Suppressor macrophage treated with lipopolysaccharide for 4 hours (primary cell): ENCODE measurements at places on chromosomes 6 and 20.

GRCh38 chr20:11445891-11446290, 471.8 kb upstream of the BTBD3 start:
- no peak for DNase-seq

DNA sequence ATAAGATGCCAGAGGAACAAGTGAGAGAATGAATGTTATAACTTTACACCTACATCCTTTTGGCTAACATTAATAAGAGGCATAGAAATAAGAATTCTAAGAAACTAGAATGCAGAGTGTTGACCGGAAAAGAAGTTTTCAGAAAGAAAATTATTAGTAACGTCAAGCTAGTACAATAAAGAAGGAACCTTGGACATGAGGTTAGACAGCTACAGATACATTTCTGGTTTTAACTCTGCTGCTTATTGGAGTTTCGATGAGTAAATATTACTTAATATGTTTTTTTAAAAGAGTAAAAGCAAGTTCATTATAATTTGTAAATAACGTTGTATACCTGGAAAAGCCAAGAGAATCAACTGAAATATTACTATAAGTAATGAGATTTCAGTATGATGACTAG, 22.7 kb downstream of the TAB2 start:
- DNase-seq, result no peak

DNA sequence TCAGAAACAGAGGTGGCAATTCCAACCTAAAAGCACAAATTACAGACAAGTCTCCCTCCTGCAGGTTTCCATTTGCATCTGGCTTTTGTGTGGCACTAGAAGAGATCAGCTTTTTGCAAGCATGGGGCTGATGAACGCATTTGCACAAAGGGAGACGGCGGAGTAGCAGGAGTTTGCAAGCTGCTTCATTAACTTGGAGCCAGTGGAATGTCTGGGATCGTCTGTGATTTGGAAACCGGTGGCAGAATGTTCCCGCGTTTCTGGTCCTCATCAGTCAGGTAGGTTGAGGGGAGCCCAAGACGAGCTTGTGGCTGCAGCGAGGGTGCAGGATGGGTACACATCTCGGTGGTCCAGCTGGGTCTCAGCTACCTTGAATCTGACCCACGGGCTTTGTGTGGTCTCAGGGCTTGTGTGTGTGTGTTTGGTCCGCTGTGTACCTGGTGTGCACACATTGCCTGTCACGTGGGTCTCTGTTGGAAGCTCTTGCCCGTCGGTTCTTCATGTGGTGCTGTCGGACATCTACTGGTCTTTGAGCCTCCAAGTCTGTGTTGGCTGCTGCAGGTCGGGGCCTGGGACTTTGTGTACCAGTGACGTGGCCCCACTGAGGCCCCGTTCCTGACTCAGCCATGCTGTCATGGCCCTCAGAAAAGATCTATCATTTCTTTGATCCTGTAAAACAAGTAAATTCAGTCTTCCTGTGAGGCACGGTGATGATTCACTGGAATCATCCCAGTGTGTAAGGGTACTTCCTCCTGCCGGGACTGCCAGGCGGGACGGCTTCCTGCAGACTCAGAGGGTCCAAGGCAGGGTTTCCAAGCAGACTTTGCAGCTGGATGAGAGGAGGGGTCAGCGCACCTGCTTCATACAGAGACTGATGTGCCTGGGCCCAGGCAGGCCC, 12.4 kb upstream of the MYT1 start:
- DNase-seq, result no peak

- DNase-seq, result no peak
Measured at GRCh38 chr6:20604159-20604558, 69.9 kb downstream of the CDKAL1 start.

DNA sequence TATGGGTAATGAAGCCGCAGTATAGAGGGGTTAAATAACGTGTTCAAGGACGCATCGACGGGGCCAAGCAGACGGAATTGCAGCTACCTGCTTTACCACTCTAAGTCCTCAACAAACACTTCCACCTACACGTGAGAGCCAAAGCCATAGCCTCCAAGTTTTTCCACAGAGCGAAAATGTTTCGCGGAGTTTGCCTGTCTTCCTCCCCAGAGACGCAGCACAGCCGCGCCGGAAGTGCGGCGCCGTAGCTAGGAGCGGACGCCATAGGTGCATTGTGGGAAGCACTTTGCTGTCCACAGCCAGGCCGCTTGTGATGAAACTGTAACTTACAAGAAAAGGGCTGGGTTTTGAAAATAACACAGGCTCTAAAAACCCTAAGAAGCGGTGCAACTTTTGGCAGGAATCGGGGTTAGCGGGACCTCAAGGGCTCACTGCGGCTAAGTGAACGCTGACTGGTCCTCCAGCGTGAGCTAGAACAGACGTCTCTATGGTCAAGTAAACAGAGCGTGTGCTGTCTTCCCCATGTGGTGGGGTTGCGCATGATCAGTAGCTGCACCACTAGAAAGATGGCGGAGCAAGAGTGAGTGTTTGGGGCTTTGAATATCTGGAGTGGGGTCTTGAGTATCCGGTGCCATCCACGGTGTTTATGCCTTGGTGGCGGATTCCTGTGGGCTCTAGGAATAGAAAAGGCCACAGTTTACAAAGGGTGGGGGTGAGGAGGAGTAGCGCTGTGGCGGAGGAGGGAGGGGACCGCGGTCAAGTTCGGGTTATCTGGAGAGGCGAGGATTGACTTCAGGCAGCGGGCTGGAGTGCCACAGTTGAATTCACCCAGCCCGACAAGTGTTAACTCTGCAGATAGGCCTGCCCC, at the start of gene RPL7L1:
RPL7L1 (plus strand) TSS at position 245 of the 868 bp plus-strand sequence; CDS start at position 540, 295 bp downstream.
- peak; percentile 87 for DNase-seq
